ENCODE measurements at places on chromosomes 4 and X.

DNA sequence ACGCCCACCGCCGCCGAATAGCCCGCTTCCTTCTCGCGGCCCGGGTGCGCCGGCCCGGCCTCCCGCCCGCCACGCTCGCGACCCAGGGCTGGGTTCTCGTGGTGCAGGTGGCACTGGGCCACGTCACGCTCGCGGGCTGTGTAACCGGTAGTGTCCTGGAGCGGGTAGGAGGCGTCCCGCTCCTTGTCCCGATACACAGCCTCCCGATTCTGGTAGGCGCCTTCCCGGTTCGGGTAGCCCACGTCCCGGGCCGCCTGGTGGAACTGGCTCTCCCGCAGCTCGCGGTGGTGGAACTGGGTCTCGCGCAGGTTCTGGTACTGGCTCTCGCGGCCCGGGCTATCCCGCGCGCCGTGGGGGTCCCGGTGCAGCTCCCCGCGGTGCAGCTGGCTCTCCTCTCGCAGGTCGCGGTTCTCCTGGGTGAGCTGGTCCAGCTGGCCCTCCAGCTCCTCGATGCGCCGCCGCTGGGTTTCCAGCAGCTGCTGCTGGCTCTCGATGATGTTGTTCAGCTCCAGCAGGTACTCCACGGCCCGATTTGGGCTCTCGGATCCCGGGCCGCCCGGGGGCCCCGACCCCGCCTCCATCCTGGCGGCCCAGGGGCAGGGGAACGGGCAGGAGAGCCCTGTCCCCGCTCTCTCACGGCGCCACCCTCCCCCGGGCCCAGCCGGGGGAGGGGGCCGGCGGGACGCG, 39.3 kb upstream of the IQSEC2 start:
- no peak for DNase-seq

DNA sequence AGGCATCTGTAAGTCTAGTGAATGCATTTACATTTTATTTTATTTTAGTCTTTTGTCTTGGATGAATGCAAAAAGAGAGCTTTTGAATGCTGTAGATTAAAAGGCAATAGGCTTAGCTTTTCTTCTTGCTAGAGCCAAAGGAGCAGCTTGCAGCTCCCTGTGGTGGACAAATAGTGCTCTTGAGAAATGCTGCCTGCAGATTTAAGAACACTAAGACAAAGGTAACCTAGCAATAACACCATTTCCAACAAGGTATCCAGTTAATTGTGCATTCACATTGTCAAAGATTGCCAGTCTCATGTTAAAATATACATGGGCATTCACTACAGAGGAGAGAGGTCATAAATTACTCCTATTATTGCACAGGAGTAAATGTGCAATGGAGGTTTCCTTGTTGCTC, 859.2 kb upstream of the PRKX start:
- no peak for DNase-seq

DNA sequence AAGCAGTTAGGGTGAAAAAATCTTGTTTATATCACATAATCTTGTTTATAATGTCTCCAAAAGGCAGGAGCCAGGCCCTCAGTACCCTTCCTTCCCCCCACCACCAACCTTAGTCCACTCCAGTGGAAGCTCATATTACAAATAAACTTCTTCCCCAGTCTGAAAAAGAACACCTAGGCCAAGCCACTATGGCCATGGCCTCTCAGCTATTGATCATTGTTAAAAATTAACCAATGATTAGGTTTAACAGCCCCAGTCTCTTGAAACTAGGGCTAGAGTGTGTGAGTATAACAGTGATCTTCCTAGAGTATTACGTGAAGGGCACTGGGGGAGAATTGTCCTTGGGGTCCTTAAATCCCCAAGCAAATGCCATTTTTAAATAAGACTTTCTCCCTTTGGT, 411.9 kb upstream of the EDA2R start:
- no peak for DNase-seq

- DNase-seq = no peak
Observed at GRCh38 chr4:169489306-169489705, 123.1 kb downstream of the NEK1 start.

GRCh38 chrX:71627588-71628404, 9.5 kb upstream of the CXCR3 start:
- DNase-seq = no peak

DNA sequence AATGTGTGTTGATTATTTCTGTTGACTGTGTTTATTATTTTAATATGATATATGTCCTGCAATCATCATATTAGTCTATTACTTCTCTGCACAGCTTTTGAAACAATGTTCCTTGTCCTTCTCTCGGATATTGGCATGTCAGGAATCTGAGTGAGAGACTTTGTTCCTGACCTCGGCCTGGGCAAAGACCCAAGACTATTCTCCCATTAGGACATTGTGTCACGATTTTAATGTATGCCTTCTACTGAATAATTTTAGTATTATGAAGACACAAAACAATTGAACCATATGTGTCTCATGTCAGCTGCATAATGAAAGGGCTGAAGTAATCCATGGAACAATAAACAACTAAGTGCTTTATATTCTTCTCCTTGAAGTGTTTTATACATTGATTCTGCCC, 580.8 kb upstream of the TENM3 start:
- no peak for DNase-seq

GRCh38 chr4:132240081-132240480, 909.0 kb upstream of the PCDH10 start:
- no peak for DNase-seq

- no peak for DNase-seq
Observed at GRCh38 chr4:6471307-6472007, 957 bp downstream of the PPP2R2C start.

DNA sequence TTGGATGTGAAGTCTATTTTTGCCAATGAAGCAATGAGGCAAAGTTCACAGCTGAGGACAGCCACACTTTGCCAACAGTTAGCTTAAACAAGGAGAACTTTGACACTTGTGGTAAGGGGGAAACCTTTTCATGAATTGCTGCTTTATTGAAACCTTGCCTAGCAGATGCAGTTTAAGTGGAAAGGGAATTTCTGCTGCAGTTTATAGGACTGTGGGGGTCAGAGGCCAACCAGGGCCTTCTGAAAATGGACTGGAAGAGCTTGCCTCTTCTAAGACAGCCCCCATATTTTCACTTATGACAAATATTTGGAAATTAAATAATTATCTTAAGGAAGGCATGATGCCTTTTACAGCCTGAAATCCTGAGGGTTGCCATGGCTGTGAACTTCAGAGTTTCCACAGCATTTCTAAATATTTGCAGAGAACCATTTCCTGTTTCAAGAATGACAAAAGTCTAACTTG, 550.3 kb downstream of the RAB28 start:
- DNase-seq = no peak

DNA sequence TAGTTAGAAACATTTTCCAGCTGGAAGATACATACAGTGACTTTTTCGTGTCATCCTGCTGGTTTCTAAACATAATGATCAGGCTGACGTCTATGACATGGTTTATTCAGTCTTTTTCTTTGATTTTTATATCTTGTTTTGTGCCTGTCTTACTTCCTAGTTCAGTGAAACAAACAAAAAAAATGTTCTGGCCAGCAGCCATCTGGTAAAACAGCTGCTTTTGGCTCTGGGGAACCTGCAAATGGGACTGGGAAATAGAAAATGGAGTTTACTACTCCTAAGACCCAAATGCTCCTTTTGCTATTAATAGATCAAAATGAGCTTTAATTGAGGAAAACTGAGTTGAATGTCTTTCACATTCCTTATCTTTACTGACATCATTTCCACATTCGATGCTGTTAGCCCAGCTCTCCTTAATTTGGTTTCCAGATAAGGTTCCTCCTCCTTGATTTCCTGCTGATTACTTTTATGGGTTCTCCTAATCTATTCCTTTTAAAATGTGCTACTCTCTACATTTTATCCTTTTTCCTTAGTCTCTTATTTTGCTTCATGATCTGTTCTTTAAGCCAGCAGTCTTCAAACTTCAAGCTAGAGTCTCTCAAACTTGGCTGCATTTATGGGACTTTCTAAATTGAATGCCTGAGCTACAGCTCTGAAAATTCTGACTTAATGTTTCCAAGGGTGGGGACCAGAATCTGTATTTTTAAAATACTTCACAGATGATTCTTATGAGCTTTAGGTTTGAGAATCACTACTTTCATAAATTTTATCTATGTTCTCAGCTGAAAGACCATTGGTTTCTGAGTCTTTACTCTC, 499.5 kb downstream of the ANKRD50 start:
- no peak for DNase-seq

GRCh38 chr4:7593646-7594412, 159.1 kb upstream of the PSAPL1 start:
- no peak for DNase-seq

DNA sequence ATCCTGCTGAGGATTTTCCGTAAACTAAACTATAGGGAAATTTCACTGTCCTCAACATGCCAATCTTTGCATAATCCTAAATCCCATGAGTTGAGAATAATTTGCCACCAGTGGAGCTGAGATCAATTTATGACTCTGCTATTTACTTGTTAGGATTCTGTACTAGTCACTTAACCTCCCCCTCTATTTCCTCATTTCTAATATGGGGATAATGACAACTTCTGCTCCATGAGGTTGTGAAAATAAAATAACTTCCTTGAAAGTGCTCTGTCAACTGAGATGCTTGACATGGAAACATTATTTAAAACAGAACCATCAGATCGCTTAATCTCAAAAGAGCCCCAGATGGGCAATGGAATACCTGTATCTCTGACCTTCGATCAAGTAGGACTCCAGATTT, 2.6 kb upstream of the FGF16 start:
- DNase-seq = no peak

DNA sequence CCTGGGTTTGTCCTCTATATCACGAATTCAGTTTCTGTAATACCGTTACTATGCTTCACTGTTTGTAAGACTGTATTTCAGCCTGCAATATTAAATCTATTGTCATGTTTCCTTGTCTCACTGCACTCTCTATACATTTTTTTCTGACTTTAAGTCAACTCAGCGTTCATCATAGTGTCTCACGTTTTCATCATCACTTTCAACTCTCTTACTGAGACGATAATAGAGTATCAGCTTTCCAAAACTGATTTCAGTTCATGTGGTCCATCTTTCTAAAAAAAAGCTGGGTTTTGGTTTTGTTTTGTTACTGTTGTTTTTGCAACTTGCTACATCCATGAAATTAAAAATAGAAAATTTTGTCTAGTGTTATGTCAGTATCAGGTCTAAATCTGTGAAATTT, 147.7 kb downstream of the TMEM47 start:
- no peak for DNase-seq

- no peak for DNase-seq
Observed at GRCh38 chrX:154355776-154356140, 18.7 kb downstream of the FLNA start.

DNA sequence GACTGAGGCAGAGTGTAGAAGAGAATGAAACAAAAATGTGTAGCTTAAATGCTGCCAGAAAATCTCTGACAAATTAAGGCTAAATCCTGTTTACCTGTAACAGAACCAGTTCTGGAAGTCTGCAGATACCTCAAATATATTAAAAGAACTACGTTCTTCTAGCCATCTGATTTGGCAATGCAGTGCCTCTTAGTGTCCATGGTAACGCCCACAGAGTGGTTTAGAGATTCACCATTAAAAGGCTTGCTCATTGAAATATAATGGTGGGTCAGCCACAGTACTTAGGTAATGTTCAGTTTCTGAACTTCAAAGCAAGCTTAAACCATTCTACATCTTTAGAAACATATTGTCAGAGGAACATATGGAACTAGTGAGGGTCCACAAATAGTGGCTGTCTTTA, 23.2 kb upstream of the LUZP4 start:
- no peak for DNase-seq

DNA sequence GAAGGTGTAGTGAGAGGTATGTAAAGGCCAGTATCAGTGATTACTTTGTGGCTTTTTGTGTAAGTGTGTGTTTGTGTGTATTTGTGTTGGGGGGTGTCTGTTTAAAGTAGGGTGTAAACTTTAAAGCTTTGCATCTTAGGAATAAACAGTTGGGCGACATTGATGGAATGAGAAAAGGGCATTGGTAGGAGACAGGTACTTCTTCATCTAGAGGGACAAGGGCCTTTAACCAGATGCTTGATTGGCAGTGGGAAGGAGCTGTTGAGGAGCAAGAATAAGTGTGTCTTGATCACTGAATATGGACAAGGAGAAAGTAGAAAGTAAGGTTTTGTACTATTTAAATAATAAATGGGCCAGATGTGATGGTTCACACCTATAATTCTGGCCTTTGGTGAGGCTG, 48.8 kb downstream of the RAPGEF2 start:
- DNase-seq = no peak

DNA sequence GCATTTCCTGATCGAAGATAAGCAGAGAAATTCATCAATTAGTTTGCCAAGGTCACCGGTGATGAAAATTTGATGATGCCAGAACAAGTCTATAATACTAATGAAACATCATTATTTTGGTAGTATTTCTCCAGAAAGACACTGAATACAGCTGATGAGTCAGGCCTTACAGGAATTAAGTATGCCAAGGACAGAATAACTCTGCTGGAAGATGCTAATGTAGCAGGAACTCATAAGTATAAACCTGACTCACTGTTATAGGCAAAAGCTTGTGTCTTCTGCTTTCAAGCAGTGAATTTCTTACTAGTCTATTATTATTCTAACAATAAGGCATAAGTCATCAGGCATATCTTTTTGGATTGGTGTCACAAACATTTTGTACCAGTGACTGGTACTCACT, 1825.1 kb upstream of the IGFBP7 start:
- DNase-seq = no peak

- no peak for DNase-seq
Observed at GRCh38 chr4:94463771-94464170, 12.0 kb downstream of the PDLIM5 start.

DNA sequence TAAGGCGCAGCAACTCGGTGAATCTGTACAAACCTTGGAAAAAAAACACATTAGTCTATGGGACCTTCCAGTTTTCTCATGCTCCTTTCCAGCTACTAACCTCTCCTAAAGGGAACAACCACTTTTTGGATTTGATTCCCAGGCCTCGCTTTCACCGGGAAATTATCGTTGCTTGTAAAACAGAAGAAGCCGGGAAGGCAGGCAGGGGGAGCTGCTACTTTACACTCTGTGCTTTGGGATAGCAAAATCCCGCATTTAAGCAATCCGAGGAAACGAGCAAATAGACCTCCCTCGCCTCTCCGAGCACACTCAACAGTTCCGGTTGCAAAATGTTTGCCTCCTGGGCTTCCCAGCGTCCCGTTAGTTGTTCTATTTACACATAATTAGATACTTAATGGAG, 1.2 kb downstream of the CD38 start:
- DNase-seq = no peak

GRCh38 chrX:33415459-33415858, 204.1 kb upstream of the DMD start:
- DNase-seq = no peak

Data from activated CD4-positive, CD25-positive, alpha-beta regulatory T cell treated with anti-CD3 and anti-CD28 coated beads, Interleukin-2, amount 50 U/mL, for 72 hours (primary cell).